ENCODE measurements at places on chromosomes 4 and X. TPM values are rescaled to one million over a fixed set of nuclear protein-coding genes. Genes with fewer than 3 reads are reported as not detected.

GRCh38 chr4:141021397-141022110 lies 111.7 kb downstream of the RNF150 start:
- no peak for DNase-seq

DNA sequence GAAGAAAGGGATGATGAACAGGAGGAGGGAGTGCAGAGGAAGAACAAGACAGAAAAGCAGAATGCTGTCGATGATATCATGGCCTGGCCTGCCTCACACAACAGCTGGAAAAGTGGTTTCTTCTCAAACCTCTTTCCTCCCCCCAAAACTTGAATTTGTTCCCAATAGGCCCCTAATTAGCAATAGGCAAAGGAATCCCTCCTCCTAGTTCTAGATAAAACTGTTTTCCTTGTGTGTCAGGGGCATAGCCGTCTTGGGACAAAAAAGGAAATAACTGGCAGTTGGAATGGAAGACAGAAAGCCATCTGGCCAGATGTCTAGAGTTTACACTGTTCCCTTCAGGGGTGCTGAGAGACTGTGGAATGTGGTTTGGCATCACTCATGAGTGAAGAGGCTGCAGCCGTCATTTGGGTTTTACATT lies 177.8 kb upstream of the C1QTNF7 start:
- DNase-seq: no peak

GRCh38 chrX:18887825-18888212 lies 96.1 kb downstream of the PHKA2 start:
- no peak for DNase-seq

GRCh38 chrX:42955349-42955748 lies 177.4 kb upstream of the PPP1R2C start:
- DNase-seq: no peak

Gene USP17L30
- not detected for polyA plus RNA-seq

Gene CENPC
- 14.6 TPM for polyA plus RNA-seq

Gene EXOC1L
- polyA plus RNA-seq: not detected

Gene NSG1
- polyA plus RNA-seq: 0.92 TPM

All from forelimb muscle (tissue), 1 donor.